ENCODE measurements at places on chromosomes 5 and 9.

DNA sequence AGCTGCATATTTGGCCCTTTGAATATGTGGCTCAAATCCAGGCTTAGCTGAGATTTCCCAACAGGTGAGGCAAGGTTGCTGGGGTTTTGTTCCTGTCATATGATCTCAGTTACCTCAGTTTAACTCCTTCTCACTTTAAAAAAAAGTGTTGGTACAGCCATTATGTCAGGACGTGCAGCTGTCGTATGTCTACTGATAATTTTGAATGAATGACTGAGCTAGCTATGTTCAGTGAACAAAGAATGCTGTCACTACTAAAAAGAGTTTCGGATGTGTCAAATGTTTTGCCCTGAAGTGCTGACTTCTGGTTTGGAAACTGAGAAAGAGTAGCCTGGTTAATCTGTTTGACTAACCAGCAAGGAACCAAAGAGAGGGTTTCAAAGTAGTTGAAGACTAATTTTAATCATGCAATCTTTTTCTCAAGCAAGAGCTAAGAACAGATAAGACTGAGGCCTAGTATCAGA, 106.3 kb upstream of the NR3C1 start:
- DNase-seq = no peak

DNA sequence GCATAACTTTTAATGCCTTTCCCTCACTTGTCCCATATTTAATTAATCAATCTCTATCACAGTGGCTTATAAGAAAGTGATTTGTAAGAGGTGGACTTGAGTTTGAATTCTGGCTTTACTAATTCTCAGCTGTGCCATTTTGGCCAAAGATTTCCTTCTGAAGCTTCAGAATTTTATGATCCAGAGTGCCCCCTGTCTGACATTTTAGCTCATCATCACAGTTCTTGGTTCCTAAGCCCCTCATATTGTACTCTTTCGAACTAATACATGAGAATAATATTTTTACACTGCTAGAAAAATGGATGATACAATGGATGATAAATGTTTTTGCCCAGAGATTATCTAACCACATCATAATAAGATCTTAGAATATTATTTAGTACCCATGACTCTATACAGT, 1014.1 kb downstream of the PTPRD start:
- DNase-seq = no peak

- DNase-seq = peak; percentile 44
Measured at GRCh38 chr5:67942421-67942820, 273.1 kb upstream of the PIK3R1 start.

DNA sequence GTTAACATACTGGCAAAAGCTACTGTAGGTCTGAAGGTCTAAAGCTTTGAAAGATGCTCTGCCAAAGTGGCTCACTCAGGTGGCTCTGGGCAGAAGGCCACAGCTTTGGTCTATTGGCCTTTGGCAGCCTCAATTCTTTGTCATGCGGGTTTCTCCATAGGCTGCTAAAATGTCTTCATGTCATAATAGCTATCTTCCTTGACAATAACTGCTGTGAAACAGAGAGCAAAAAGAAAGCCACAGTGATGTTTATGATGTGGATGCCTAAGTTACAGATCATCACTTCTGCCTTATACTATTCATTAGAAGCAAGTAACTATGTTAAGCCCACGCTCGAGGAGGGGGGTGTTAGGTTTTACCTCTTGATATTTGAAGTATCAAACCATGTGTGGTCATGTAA, 906.1 kb upstream of the CDH9 start:
- no peak for DNase-seq

- DNase-seq = no peak
Measured at GRCh38 chr5:142671801-142672200, 14.1 kb downstream of the FGF1 start.

DNA sequence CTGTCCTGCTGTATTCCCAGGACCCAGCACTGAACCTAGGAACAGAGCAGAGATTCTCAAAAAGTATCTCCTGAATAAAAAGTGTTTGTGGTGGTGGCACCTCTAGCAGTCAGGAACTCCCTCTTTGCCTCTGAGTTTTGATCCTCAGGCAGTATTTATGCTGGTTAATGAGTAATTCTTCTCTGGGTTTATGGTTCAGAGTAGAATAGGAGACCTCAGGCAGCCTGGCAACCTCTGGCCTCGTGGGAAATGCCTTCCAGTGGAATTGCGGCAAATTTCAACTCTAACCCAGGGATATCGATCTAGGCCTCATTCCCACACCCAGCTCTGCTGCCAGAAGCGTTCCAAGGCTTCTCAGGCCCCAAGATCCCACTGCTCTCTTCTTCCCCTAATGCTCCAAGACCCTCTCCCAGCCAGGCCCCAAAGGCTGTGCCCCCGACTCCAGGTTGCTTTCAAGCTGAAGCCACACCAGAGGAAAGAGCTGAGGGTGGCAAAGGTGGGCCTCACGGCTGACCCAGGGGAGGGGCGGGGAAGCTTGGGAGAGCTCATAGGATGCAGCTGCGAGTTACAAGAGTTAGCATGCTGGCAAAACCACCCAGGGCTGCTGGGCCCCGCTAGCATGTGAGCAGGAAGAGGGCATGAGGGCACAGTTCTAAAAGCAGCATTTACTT, 10.9 kb upstream of the HDHD3 start:
- DNase-seq = peak; percentile 84

Data from HT-29 (cell line).